ENCODE measurements at places on chromosomes 4 and X.

DNA sequence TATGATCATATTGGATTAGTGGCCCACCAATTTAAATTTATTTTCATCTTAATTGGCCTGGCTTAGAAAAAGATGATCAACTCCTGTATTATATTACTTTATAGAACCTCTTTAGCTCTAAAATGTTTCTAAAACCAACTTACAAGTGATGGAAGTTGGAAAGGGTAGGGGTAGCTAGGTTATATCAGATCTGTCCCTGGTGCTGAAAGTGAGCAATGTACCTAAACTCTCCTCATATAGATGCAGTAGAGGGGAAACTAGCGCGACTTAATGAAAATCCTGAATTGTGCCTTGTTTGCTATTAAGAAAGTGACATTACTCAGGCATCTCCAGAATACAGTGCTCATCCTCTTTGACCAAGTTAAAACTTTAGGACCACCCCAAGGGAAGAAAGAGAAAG is 7.5 kb upstream of the PTCHD1 start:
- no peak for DNase-seq

DNA sequence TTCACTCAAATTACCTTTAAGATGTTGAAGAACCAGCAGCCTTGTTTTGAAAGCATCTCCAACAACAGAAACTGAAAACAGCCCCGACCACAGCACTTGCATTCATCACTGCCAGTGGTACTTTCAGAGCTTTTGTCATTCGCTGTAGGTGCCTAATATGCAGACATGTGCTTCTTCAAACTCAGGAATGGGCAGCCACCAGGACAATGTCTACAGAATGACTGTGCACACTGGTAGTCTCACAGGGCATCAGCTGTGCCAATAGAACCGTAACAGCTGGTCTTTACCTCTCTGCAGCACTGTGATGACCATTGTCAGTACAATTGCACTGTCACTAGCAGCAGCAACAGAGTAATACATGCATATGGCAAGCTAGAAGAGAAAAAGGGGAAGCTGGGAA is 1149.7 kb downstream of the STPG2 start:
- DNase-seq = no peak

DNA sequence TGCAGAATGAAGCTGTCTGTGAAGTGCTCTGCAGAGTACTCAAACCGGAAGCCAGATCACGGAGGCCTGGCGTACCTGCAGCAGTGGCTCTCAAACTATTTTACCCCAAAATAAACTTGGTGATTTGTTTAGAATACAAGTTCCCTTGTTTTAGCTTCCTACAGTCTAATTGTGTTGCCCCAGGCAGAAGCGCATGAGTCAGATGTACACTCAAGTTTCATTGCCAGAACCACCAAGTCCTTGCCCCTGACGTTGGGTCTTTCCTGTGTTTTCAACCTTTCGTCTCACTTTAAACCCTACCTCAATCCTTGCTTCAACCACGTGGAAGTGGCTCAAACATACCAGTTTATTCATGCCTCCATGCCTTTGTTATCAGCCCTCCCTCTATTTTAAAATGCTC is 66.2 kb upstream of the SLC7A11 start:
- DNase-seq = no peak

- DNase-seq = no peak
Measured at GRCh38 chr4:108393890-108394472, 225.2 kb upstream of the LEF1 start.

- no peak for DNase-seq
Measured at GRCh38 chr4:26962720-26963119, 102.1 kb downstream of the STIM2 start.

GRCh38 chr4:15390494-15390893 is 37.3 kb upstream of the C1QTNF7 start:
- no peak for DNase-seq

GRCh38 chr4:94410678-94411206 is 41.0 kb upstream of the PDLIM5 start:
- DNase-seq = no peak

- DNase-seq = no peak
Measured at GRCh38 chr4:87122252-87122651, 98.2 kb downstream of the KLHL8 start.

GRCh38 chrX:4243759-4244158 is 530.3 kb upstream of the PRKX start:
- no peak for DNase-seq

DNA sequence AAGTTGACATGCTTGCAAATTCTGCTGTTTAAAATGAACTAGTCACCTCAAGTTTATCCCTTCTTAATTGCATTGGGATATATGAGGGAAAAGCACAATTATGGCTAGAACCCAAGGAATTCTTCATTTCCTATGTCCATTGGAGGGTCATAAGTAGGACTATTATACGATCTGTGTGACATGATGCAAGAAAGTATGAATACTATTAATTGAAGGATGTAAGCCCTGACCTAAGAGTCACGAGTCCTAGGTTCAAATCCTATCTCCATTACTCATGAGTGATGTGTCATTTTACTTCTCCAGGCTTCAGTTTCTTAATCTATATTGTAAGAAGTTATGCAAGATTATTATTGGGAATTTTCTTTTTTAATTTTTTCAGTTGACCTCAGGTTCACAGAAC is 542.9 kb upstream of the GRIA3 start:
- no peak for DNase-seq

GRCh38 chr4:54085284-54085683 is 14.7 kb upstream of the GSX2 start:
- no peak for DNase-seq

GRCh38 chr4:23654791-23655190 is 235.1 kb downstream of the PPARGC1A start:
- no peak for DNase-seq

- DNase-seq = no peak
Measured at GRCh38 chr4:8394061-8394519, 46.4 kb downstream of the ACOX3 start.
